Gastrocnemius medialis (tissue), 4 donors: ENCODE measurements at places on chromosomes 7 and 10.

- no peaks in the 10 kb centered on the region for H3K4me1 ChIP-seq
- no peak overlapping the region for H3K27ac ChIP-seq
- H3K27me3 ChIP-seq: no peaks in the 10 kb centered on the region
- no peak for DNase-seq
Measured at GRCh38 chr10:113775686-113776294, 24.3 kb downstream of the PLEKHS1 start.

DNA sequence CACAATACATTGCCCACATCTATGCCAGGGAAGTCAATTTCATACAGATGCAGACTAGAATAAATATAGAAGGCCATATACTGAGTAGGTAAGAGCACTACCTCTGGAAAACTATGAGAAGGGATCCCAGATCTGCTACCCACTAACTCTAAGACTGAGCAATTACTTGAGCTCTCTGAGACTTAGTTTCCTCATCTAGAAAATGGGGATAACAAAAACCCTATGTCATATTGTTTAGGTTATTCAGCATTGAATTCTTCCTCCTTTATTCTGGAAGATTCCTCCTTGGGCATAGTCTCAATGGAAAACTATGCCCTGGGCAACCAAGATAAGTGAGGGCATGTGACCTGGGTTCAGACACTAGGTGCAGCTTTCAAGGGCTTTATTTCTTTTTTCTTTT is 4.0 kb upstream of the ARMH3 start:
- no peak for DNase-seq
- no peak overlapping the region for H3K27ac ChIP-seq

GRCh38 chr10:10685566-10685965 is 332.1 kb upstream of the CELF2 start:
- no peak for DNase-seq
- no peak overlapping the region for H3K27ac ChIP-seq
- no peak overlapping the region for H3K4me3 ChIP-seq
- H3K36me3 ChIP-seq: no peaks in the 10 kb centered on the region
- no peaks in the 10 kb centered on the region for H3K4me1 ChIP-seq

DNA sequence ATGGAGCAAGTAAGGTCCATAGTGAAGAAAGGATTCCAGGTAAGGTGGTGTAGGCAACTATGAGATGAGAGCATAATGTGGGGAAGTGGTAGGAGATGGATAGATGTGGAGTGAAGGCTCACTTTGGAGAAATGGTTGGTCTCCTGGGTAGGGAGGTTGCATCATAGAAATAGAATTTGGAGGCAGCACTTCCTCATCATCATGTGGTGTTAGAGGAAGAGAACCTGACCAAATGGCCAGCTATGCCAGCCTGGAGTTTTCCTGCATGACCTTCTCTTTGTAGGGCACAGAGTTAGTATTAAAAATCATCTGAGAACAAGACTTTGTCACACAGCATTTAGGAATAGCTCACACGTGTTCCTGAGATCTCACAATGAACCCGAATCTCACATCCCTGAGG is 126.7 kb upstream of the CXCL12 start:
- H3K4me3 ChIP-seq: no peak overlapping the region
- H3K27me3 ChIP-seq: no peaks in the 10 kb centered on the region
- no peak for DNase-seq
- H3K36me3 ChIP-seq: no peaks in the 10 kb centered on the region
- H3K4me1 ChIP-seq: no peaks in the 10 kb centered on the region

GRCh38 chr7:158125721-158126120 is 461.9 kb downstream of the PTPRN2 start:
- DNase-seq: no peak
- H3K4me1 ChIP-seq: no peaks in the 10 kb centered on the region
- H3K4me3 ChIP-seq: no peak overlapping the region
- H3K36me3 ChIP-seq: no peaks in the 10 kb centered on the region
- no peak overlapping the region for H3K27ac ChIP-seq
- H3K27me3 ChIP-seq: no peaks in the 10 kb centered on the region

GRCh38 chr7:157769086-157769485 is 432.3 kb downstream of the DNAJB6 start:
- no peak overlapping the region for H3K4me3 ChIP-seq
- no peaks in the 10 kb centered on the region for H3K27me3 ChIP-seq
- H3K27ac ChIP-seq: no peak overlapping the region
- H3K36me3 ChIP-seq: no peaks in the 10 kb centered on the region
- DNase-seq: no peak
